ENCODE measurements at places on chromosomes 3 and 15.
A peak's percentile ranks its signal among the peaks of the same experiment; 100 is the strongest.

GRCh38 chr3:171873580-171873979 lies 30.4 kb downstream of the TMEM212 start:
- no peak for DNase-seq

DNA sequence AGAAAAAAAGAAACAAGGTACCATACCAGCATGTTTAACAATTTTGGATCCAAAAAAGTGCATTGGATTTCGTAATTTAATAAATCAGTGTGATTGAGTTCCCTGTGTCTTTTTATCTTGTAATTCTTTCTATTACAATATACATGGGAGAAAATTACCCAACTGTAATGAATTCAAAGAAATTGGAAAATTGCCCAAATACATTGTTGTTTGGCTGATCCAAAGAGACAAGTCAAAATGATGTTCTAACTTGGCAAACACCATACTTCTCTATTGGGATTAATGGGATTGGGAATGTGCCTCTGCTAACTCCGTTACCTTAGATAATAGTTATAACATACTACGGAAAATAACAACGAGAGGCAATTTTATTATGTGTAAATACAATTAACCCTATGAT lies 1097.1 kb downstream of the ROBO1 start:
- no peak for DNase-seq

GRCh38 chr15:39283531-39283930 lies 297.3 kb upstream of the THBS1 start:
- no peak for DNase-seq

DNA sequence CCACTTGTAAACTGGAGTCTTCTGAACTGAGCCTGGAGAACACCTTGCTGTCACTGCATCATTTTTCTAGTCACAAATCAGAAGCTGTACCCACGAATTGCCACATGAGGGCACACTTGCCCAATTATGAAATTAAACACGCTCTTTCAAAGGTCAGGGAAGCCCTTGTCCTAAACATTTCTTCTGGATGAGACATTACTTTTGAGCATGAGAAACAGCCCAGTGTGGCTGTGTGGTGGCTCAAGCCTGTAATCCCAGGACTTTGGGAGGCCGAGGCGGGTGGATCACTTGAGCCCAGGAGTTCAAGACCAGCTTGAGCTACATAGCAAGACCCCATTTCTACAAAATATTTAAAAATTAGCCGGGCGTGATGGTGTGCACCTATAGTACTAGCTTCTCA lies 27.5 kb upstream of the CFAP161 start:
- DNase-seq = peak; percentile 20

GRCh38 chr15:90309020-90309419 lies 43.1 kb upstream of the ZNF774 start:
- DNase-seq = no peak

DNA sequence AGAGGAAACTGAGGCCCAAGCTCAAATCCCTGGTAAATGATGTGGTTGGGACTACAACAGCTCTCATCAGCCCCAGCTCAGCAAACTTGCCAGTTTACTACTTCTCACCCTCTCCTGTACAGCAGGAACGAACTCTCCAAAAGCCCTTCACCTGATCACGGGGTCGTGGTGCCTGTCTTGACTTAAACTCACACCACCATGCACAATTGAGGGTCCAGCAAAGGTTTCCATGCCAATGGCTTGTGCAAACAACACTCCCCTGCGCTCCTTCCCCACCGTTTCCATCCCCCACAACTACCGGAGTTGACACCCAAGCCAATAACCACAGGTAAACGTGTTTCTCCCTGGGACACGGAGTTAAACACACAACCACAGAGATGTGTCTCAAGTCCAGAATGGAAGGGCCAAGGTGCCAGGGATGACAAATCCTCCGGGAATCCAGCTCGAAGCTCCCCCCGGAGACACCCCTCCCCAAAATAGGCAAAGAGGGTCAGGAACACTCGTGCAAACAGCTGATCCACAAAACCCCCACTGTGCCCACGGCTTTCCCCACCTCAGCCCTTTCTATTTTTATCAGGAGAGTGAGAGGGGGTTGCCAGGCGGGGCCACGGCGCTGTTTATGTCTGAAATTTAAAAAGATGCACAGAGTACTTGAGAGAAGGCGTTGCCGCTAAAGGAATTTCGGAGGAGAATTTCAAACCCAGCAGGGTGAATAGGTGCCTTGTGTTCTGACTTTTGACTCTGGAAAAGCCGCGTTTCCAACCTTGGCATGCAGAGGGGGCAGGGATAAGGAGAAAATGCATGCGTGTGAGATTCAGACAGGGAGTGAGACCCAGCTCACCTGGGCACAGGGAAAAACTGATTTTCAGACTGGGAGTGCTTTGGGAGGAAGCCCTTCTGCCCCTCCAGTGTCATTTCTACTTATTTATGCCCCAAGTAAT lies 10.6 kb upstream of the ACAN start:
- DNase-seq = no peak

DNA sequence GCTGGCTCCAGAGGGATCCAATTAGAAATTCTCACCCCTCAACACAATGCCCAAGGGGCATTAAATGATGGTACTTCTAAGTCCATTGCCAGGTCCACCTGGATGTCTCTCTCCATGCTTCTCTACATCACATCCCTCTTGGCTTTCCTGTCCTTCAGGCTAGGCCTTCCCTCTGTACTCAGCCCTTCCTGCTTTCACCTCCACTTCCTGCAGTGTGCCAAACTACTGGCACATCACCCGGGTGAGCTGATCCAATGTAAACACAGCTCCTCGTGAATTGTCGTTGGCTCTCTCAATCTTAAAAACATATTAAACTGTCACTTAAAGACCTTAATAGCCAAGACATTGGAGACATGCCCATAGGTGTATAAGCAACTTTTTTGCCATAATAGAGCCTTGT lies 4.0 kb downstream of the LMCD1 start:
- no peak for DNase-seq

GRCh38 chr3:32157600-32158264 lies 51.3 kb downstream of the GPD1L start:
- DNase-seq = no peak

- DNase-seq = no peak
These were observed 66.7 kb upstream of the GOLGA8B start for GRCh38 chr15:34650177-34650576.

DNA sequence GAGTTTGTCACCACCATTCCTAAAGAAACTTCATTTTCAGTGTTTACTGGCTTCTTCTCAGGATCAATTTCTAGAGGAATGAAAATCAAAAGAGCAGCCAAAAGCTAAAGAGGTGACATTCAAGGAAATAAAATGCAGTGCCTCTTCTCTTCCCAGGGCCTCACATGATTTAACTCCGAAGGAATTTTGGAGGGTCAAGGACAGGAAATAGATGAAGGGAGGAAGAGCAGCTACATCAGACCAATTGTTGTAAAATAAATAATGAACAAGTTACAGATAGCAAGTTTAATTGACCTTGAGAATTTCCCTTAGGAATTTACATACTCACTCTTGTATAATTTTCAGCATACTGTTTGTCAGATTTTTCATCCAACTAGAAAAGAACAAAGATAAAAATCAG lies 78.1 kb downstream of the LRRFIP2 start:
- DNase-seq = no peak

DNA sequence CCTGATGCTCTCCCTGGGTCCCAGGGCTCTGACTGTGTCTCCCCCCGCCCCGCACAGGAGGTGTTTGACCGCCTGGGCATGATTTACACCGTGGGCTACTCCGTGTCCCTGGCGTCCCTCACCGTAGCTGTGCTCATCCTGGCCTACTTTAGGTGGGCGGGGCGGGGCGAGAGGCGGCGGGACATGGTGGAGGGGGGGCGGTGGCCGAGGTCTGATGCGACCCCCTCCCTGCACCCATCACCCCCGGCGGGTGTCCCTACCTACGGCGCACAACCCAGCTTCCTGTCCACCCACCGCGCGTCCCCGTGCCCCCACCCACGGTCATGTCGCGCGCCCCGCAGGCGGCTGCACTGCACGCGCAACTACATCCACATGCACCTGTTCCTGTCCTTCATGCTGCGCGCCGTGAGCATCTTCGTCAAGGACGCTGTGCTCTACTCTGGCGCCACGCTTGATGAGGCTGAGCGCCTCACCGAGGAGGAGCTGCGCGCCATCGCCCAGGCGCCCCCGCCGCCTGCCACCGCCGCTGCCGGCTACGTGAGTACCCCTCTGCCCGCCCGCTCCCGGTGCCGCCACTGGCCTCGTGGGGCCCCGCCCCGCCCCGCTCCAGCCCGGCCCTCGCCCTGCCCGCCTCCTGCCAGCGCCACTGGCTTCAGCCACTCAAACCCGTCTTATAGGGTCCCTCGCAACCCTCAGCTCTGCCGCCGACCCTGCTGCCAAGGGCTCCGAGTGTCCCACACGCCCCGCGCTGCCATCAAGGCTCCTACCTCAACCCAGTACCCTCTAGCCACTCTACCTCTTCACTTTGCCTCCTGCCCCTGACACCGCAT lies 21.0 kb downstream of the PTH1R start:
- no peak for DNase-seq

Data from stimulated activated CD4-positive, alpha-beta T cell treated with anti-CD3 and anti-CD28 coated beads, Interleukin-12 subunit alpha, Interleukin-12 subunit beta, amount 100 ng/mL, for 4 hours (primary cell).